ENCODE measurements at places on chromosomes 2 and 18.

- no peak for DNase-seq
Measured at GRCh38 chr2:121904656-121905055, 149.2 kb downstream of the TSN start.

DNA sequence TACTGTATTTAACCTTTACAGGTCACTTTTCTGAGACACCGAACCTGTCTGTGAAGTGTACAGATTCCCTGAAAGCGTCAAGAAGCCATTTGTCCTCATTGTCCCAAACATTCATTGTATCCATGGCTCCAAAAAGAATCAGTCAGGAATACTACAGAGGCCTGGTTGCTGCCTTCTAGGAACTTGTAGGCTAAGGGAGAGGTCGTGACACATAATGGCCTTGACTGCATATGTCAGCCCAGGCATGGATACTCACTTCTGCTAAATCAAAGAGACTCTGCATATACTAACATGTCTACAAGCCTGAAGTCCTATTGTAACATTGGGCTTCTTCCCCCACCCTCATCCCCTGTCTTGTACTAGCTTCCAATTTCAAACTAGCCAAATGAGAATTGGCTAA, 40.2 kb downstream of the ONECUT2 start:
- no peak for DNase-seq

DNA sequence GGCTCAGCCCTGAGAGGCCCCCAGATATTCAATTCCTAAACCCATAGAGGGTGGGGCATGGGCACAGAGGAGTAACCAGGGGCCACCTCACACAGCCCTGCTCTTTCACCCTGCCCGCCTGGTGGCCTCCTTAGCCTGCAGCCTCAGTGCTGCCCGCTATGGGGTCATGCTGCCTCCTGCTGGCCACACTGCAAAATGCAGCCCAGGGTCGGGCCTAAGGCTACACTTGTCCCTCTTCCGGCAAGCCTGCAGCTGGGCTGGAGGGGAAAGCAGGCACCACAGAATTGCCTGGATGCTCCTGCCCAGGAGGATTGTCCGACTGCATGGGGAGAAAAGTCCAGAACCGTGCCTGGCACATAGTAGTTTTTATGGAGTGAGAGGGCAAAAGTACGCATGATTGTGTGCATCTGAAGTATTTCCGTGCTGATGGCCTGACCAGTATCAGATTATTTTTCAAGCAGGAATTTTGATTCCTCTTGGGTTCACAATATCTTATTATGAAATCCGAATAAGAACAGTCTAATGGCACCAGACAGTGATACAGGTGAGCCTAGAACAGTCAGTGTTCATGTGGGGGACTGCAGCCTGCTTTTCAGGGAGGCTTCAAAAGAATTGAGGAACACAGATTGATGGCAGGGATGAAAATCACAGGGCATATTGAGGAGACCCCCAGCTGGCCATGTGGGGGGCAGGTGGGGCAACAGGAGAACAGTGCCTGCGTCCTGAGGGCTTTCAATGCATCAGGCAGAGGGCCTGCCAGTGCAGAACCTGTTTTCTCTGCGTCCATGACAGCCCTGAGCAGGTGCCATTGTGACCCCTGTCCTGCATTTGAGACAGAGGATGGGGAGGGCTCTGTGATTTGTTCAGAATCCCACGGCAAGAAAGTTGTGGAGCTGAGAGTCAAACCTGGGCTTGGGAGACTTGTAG, 51.2 kb upstream of the ALPP start:
- DNase-seq, result peak; percentile 86

DNA sequence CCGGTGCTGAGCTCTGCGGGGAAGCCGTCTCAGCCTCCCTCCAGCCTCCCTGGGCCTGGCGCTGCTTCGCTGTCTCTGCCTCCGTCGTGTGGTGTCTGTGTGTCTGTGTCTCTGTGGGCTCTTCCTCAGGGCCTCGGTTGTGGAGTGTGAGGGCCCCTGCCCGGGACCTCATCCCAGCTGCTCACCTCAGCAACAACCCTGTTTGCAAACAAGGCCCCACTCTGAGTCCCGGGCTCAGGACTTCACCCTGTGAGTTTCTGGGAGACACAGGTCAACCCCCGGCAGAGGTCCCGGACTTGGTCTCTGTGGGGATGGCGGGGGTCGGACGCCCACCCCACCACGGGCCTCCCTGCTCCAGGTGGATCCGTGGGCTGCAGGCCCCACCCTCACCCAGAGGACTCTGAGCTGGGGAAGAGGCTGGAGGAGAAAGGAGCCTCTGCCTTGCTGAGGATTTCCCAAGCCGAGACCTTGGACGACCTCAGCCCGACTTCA, 127.4 kb upstream of the CTDP1 start:
- no peak for DNase-seq

DNA sequence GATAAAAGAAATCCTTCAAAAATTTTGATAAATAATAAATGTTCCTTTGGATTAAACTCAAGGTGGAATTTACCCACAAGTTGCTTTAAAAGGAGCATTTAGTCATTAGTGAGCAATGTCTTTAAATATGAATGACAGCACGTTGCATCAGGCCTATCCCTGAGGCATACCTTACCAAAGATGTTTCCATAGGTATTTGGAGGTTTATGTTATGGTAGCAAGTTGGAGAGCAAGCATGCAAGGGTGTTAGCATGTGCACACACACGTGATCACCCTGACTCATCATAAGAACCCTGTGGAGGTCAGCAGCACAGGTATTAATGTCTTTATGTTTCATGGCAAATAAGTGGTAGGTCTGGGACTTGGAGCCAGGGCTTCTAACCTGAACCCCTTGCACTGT, 159.9 kb downstream of the ACTR3 start:
- DNase-seq, result no peak

GRCh38 chr2:129885735-129886134, 93.7 kb upstream of the RAB6C start:
- DNase-seq, result no peak

DNA sequence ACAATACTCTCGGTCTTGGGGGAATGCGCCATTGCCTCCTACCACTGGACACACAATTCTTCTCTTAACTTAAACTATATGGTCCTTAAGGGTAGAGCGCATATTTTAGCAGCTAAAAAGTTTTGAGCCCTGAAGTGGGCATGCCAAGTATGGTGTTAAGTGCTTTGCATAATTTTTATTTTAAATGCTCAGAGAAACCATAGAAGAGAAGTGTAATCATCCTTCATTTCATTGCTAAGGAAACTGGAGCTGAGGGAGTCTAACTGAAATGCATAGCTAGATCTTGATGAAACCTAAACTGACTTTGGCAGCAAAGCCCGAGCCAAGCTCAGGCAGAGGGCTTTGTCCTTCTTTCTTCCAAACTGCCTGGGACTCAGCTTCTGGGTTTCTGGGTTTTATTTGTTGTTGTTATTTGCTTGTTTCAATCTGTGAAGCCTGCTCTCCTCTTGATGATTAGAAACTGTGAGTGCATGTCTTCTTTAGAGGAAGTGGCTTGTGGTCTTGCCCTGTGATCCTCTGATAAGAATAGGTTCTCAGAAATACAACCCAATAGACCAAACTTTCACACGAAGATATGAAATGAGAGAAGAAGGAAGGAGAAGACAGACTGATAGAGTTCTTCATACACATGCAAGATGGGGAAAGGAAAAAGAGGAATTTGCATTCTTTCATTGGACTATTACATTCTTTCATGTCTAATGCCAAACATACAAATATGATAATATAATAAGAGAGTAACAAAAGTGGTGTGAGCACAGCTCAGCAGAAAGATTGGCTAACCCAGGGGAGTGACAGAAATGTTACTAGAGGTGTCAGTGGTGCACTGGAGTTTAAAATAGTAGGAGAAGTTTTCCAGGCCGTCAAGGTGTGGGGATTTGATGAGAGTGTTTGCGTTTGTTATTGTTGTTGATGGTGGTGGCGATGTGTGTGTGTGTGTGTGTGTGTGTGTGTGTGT, 7.5 kb upstream of the RNF144A start:
- no peak for DNase-seq

DNA sequence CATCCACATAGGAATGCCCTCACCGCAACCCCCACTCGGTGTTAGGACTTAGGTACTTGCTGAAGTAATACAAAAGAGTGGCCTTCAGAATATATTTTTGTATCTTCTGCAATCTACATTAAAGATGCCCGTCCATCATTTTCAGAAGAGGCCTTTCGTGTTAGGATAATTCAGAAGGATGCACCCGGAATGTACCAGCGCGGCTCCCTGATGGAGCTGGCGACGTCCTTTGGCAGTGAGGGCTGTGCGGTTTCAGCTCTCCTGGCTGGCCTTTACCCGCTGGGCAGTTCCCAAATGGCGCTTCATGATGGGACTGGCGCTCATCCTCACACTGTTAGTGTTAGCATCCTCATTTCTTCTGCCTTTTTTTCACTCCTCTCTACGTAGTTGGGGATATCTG, 15.3 kb downstream of the TWIST2 start:
- no peak for DNase-seq

DNA sequence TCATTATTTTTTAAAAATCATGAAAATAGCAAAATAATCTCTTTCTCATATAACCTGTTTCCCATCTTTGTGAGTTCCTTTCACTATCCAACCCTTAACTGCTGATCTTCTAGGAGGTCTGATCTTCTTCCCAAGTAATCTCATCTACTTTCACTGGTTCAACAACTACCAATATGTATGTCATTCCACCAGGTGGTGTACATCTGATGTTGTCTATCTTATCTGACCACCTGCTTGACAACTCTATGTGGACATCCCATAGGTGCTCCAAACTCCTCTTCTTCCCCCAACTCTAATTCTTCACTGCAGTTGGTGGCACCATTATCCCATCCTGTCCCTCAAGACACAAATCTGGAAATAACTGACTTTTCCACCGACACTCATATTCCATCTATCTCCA, 62.5 kb downstream of the FAM228A start:
- no peak for DNase-seq

GRCh38 chr18:56637711-56638231, 621 bp downstream of the TXNL1 start:
- DNase-seq, result no peak

DNA sequence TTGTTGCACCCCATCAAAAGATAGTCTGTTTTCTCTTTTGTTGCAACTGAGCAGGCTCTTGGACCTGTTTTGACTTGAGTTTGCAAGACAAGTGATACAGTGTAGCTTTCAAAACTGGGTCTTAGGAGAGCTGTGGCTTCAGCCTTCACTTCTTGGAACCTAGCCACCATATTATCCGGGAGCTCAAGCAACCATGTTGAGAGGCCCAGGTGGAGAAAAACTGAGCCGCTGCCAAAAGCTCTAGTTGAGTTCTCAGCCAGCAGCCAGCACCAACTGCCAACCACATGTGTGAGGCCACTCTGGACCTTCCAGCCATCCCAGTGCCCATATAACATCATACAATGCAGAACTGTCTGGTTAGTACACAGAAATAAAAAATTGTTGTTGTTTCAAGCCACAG, 5.4 kb downstream of the CACNB4 start:
- no peak for DNase-seq

- DNase-seq, result no peak
Measured at GRCh38 chr2:216539791-216540241, 41.2 kb downstream of the RPL37A start.

DNA sequence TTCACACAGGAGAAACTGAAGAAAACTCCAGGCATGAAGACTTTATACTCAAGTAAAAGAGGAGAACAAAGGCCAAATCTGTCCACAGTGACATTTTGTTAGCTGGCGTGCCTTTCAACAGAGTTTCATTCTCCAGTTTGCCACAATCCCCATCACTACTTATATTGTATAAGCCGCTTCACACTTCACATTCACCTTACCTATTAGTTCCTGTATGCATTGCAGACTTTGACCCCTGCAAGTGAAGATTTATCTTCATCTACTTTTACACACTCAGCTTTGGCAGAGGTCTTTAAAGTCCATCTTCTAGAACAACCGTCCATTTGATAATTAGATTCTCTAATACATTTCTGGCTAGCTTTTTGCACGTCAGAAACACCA, 56.8 kb upstream of the TANK start:
- no peak for DNase-seq

GRCh38 chr2:48328159-48328809, 201.7 kb upstream of the STON1 start:
- DNase-seq, result no peak

DNA sequence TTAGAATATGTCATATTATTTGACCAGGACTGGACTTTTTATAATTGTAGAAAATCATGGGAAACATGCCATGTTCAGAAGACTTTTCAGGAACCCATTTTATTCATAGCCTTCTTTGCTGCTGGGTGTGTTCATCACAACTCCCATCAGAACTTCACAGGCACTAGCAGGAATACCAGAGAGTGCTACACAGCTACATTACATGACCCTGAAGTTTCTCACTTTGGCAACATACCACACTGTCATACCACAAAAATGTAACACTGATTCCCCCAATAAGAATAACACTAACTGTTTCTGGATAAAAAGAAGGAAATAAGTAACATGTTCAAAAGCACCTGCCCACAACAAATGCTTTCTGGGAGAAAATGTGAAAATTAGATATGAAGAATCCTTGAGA, 405.4 kb downstream of the CDH2 start:
- DNase-seq, result no peak

DNA sequence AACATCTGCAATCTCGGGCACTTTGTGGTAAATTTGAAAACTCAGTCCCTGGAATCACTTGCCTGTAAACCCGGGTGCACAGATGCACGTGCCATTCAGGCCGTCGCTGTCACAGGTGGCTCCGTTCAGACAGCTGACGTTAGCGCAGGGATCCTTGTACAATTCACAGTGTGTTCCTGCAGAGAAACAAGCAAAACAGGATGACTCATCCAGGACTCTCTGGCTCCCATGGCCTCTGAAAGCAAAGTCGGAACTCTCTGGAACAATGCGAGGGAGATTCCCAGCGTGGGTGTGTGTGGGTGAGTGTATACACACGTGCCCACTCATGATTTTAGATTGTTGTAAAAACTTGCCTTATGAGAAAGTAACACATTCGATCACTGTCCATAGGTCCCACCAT, 136.1 kb upstream of the PID1 start:
- DNase-seq, result peak; percentile 76

DNA sequence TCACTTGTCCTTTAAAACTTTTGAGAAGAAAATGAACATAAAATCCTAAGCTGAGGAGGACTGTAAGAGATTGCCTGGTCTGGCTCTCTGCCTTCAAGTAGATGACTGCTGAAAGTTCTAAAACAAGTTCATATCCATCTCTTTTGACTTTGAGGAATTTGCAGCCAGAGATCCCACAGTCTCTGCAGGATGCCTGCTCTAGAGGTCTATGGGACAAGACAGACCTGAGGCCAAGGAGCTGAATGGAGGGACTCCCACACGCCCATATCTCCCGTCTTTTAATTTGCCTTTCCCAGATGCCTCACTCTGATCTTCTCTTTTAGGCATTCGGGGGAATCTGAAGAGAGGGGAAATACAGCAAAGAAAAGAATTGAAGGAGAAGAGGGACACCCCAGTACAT, 255.9 kb upstream of the RASGRP3 start:
- DNase-seq, result no peak

DNA sequence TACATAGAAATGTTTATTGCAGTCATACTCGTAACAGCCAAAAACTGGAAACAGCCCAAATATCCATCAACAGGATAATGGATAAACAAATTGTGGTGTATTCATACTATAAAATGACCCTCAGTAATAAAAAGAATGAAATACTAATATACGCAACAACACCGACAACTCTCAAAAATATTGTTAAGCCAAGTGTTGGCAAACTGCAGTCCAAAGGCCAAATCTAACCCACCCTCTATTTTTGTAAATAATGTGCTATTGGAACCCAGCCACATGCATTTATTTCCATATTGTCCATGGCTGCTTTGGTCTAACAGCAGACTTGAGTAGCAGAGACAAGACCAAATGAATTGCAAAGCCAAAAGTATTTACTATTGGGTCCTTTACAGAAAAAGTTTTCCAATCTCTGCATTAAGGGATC, 151.0 kb downstream of the MREG start:
- DNase-seq, result no peak

All from AG08396 (cell line).